ENCODE measurements at places on chromosomes 5 and 9. TPM values are rescaled to one million over a fixed set of nuclear protein-coding genes. Genes with fewer than 3 reads are reported as not detected.

DNA sequence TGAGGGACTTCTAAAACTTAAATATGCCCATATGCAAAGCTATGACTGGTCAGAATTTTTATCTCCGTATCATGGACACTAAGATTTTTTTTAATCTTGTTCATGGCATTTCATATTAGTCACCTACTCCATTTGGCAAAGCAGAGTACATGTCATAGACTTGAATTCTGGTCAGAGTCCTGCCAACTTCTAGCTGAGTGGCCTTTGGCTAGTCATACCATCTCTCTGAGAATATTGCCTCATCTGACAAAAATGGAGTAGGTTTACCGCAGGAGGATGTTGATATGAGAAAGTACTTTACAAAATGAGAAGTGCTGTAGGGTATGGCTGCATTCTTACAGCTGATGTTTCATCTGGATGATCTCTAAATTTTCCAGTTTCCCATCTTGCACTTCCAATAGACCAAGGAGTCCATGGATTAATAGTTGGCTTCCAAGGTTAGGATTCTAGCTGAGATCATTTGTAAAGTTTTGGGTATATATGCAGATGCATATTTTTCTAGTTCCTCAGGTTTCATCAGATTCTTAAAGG is 150.8 kb upstream of the NR3C1 start:
- peak; percentile 66 for DNase-seq

Gene C9orf50
- not detected for polyA plus RNA-seq

Gene LHX3
- not detected for polyA plus RNA-seq

Gene RUSC2
- 7.9 TPM for polyA plus RNA-seq

- no peak for DNase-seq
Observed at GRCh38 chr5:12141496-12141895, 237.2 kb upstream of the CTNND2 start.

GRCh38 chr5:141022384-141022783 is 28.8 kb upstream of the PCDHB1 start:
- DNase-seq, result no peak

DNA sequence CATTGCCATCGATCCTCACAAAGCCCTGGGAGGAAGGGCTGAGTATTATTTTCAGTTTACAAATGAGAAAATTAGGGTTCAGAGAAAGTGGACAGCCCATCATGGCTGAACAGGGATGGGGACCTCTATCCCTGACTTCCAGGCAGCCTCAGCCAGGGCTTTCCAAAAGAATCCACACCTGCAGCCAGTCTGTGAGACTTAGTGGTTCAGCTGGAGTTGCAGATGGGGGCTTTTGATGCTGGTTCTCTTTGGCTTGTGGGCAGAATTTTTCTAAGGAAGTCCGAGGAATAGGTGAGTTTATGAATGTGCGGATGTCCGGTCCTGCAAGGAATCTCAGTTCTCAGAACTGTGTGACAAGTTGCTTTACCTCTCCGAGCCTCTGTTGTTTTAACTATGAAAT is 138.1 kb downstream of the RGS3 start:
- DNase-seq, result no peak

- no peak for DNase-seq
Observed at GRCh38 chr9:73179589-73179988, 27.9 kb downstream of the ANXA1 start.

- no peak for DNase-seq
Observed at GRCh38 chr9:16918920-16919319, 48.5 kb upstream of the BNC2 start.

Measured in keratinocyte (primary cell).